ENCODE measurements at places on chromosomes 12 and 14. TPM values are rescaled to one million over a fixed set of nuclear protein-coding genes. Genes with fewer than 3 reads are reported as not detected.

- peaks cover 26% of the 10 kb centered on the region for H3K4me1 ChIP-seq
- no peak overlapping the region for H3K4me3 ChIP-seq
- H3K36me3 ChIP-seq: no peaks in the 10 kb centered on the region
Measured at GRCh38 chr12:13005649-13006048, 5.6 kb upstream of the HEBP1 start.

GRCh38 chr14:90760591-90761316 lies 55.5 kb downstream of the TTC7B start:
- peaks cover 3% of the 10 kb centered on the region for H3K4me1 ChIP-seq
- no peak overlapping the region for H3K4me3 ChIP-seq
- DNase-seq: no peak
- peaks cover 12% of the 10 kb centered on the region for H3K27me3 ChIP-seq
- peaks cover 13% of the 10 kb centered on the region for H3K36me3 ChIP-seq
- no peak overlapping the region for H3K27ac ChIP-seq

GRCh38 chr14:49966304-49966809 lies 73.5 kb downstream of the ARF6 start:
- no peaks in the 10 kb centered on the region for H3K36me3 ChIP-seq
- H3K27me3 ChIP-seq: no peaks in the 10 kb centered on the region
- peak overlapping the region; percentile 41 for H3K4me3 ChIP-seq
- peak overlapping the region; percentile 96 for H3K27ac ChIP-seq

- no peaks in the 10 kb centered on the region for H3K4me1 ChIP-seq
- peaks cover 27% of the 10 kb centered on the region for H3K27me3 ChIP-seq
Measured at GRCh38 chr12:2297004-2297403, 244.2 kb downstream of the CACNA1C start.

GRCh38 chr14:100775351-100775830 lies 48.7 kb downstream of the DLK1 start:
- H3K27me3 ChIP-seq: peaks cover 17% of the 10 kb centered on the region
- H3K27ac ChIP-seq: no peak overlapping the region
- DNase-seq: no peak
- H3K4me1 ChIP-seq: peaks cover 11% of the 10 kb centered on the region
- H3K4me3 ChIP-seq: no peak overlapping the region
- H3K36me3 ChIP-seq: peaks cover 1% of the 10 kb centered on the region

GRCh38 chr12:90519285-90519684 lies 435.7 kb downstream of the CCER1 start:
- no peaks in the 10 kb centered on the region for H3K27me3 ChIP-seq
- H3K4me3 ChIP-seq: no peak overlapping the region
- DNase-seq: no peak
- H3K36me3 ChIP-seq: no peaks in the 10 kb centered on the region

GPR65 gene
- not detected for total RNA-seq

GRCh38 chr14:96614481-96614881 lies 112.3 kb downstream of the PAPOLA start:
- H3K4me3 ChIP-seq: no peak overlapping the region
- peaks cover 47% of the 10 kb centered on the region for H3K27me3 ChIP-seq

DNA sequence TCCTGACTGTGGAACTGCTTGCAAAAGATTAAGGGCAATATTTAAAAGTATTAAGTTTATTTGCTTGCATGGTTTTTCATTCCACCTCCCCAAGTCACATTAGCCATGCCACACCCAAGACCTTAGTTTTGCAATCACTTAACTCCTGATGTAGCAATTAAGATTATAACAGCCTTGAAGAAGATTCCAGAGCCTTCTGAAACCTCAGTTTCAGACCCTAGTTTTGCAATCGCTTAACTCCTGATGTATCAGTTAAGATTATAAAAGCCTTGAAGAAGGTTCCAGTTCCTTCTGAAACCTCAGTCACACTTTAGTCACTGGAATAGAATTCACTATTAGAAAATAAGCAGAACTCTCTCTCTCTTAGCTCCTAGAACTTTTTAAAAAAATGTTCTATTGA lies 42.7 kb upstream of the DCN start:
- no peak for DNase-seq
- no peak overlapping the region for H3K4me3 ChIP-seq
- no peaks in the 10 kb centered on the region for H3K27me3 ChIP-seq
- no peaks in the 10 kb centered on the region for H3K4me1 ChIP-seq
- H3K27ac ChIP-seq: no peak overlapping the region
- H3K36me3 ChIP-seq: no peaks in the 10 kb centered on the region

GRCh38 chr14:68712703-68713370 lies 80.0 kb downstream of the ZFP36L1 start:
- H3K4me1 ChIP-seq: peaks cover 15% of the 10 kb centered on the region
- H3K36me3 ChIP-seq: no peaks in the 10 kb centered on the region
- no peak for DNase-seq
- H3K27ac ChIP-seq: no peak overlapping the region

HOXC12 gene
- not detected for total RNA-seq

DNA sequence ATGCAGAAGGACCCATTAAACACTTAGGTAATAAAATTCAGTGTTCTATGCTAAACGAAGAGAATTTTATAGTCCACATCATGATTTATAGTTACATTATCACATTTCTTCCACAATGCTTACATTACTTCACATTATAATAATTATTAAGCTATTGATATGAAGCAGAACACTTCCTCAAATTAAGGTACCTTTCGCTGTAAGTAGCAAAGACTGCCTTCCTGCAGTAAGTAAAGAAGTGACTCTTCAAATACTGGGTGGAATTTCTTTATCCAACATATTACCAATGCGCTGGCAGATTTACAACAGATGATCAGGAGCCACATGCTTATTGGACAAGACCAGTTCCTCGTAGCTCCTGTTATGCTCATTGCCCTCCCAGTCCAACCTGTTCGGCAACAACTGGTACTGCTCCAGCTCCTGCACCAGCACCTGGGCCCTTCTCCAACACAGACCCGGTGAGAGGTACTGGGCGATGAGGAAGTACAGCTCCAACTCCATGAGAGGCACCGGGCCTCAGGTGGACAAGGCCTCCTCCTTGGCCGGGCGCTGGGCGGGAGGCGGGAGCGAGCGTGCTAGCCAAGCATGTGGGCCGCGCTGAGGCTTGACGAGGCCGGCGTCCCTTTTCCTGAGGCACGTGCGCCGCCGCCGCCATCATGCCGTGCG lies 210.7 kb upstream of the ATP2B1 start:
- H3K36me3 ChIP-seq: peaks cover 1% of the 10 kb centered on the region
- H3K27me3 ChIP-seq: no peaks in the 10 kb centered on the region
- H3K4me3 ChIP-seq: no peak overlapping the region

KLHL33 gene
- total RNA-seq: 0.04 TPM

NPFF gene
- not detected for total RNA-seq

OTOGL gene
- total RNA-seq: 0.31 TPM

- H3K4me3 ChIP-seq: no peak overlapping the region
- no peaks in the 10 kb centered on the region for H3K27me3 ChIP-seq
- H3K36me3 ChIP-seq: no peaks in the 10 kb centered on the region
- no peaks in the 10 kb centered on the region for H3K4me1 ChIP-seq
Measured at GRCh38 chr12:71045781-71046180, 112.0 kb downstream of the TSPAN8 start.

DNA sequence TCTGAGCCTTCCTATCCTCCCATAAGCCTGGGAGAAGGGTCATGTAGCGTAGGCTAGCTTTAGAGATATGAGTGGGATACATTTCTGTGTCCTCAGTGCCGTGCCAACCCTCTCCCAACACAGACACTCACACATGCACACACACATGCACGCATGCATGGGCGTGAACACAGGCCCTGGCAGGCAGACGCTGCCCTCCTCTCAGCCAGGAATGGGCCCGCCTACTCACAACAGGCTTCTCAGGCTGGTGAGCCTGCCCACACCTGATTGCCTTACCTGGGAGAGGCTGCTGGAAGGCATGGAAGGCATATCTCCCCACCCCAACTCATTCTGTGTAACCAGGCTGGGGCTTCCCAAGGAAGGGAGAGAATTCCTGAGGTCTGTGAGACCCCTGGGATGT lies 12.8 kb upstream of the ACVR1B start:
- H3K4me1 ChIP-seq: peaks cover 2% of the 10 kb centered on the region
- H3K27me3 ChIP-seq: no peaks in the 10 kb centered on the region
- H3K4me3 ChIP-seq: no peak overlapping the region
- no peak overlapping the region for H3K27ac ChIP-seq
- DNase-seq: no peak
- no peaks in the 10 kb centered on the region for H3K36me3 ChIP-seq

ADAM21 gene
- total RNA-seq: 0.12 TPM

CAPZA3 gene
- 0.36 TPM for total RNA-seq

- H3K27ac ChIP-seq: no peak overlapping the region
- H3K4me3 ChIP-seq: no peak overlapping the region
- no peak for DNase-seq
- H3K27me3 ChIP-seq: no peaks in the 10 kb centered on the region
- H3K4me1 ChIP-seq: no peaks in the 10 kb centered on the region
Measured at GRCh38 chr14:42173206-42173605, 566.5 kb downstream of the LRFN5 start.

FITM1 gene
- 1.9 TPM for total RNA-seq

GRCh38 chr12:126998747-126999285 lies 1268.2 kb upstream of the TMEM132C start:
- H3K36me3 ChIP-seq: no peaks in the 10 kb centered on the region
- no peak overlapping the region for H3K27ac ChIP-seq
- no peaks in the 10 kb centered on the region for H3K27me3 ChIP-seq
- DNase-seq: no peak
- no peak overlapping the region for H3K4me3 ChIP-seq

SYCP3 gene
- total RNA-seq: not detected

DNA sequence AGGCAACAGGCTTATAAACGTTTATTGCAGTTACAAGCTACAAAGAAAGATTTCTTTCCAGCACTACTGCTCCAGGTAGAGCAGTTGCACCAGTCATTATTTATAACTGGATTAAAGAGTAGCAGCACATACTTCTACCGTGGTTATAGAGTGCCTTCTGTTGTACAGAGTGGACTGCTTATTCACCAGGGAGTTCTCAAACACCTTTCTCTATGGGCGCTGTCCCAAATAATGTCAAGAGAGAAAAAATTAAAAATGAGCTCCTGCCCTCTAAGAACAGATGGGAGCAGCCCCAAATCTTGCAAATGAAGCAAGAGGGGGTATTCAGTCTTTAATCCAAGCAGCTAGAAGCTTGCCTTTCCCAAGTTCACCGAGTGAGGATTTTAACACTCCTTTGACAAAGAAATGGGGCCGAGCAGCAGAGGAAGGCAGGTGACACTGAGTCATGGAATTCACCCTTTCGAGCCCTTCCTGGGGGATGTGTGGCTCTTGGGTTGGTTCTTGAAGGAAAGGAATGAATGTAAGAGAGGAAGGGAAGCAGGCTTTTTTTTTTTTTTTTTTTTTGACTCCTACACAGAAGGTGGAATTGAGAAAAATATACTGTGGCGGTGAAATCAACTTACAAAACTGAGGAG lies 181.2 kb downstream of the PRKCH start:
- peaks cover 2% of the 10 kb centered on the region for H3K27me3 ChIP-seq
- H3K27ac ChIP-seq: no peak overlapping the region
- DNase-seq: no peak
- no peaks in the 10 kb centered on the region for H3K36me3 ChIP-seq

TROAP gene
- 44.7 TPM for total RNA-seq

GRCh38 chr14:101467181-101467926 lies 93.9 kb upstream of the DIO3 start:
- no peaks in the 10 kb centered on the region for H3K36me3 ChIP-seq
- no peak overlapping the region for H3K27ac ChIP-seq
- no peak for DNase-seq
- no peak overlapping the region for H3K4me3 ChIP-seq
- peaks cover 14% of the 10 kb centered on the region for H3K27me3 ChIP-seq
- H3K4me1 ChIP-seq: peaks cover 2% of the 10 kb centered on the region

TAS2R46 gene
- 2.6 TPM for total RNA-seq

DNA sequence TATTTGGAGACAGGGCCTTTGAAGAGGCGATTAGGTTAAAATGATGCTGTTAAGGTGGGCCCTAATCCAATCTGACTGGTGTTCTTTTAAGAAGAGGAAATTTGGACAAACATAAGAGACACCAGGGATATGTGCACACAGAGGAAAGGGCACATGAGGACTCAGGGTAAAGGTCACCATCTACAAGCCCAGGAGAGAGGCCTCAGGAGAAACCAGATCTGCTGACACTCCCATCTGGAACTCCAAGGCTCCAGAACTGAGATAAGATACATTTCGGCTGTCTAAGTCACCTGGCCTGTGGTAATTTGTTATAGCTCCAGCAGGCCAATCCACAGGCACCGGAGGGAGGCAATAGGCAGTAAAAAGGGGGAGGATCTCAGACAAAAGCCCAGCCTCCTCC lies 48.6 kb downstream of the KICS2 start:
- no peak overlapping the region for H3K4me3 ChIP-seq
- H3K27ac ChIP-seq: no peak overlapping the region
- peaks cover 6% of the 10 kb centered on the region for H3K4me1 ChIP-seq
- DNase-seq: no peak
- H3K36me3 ChIP-seq: no peaks in the 10 kb centered on the region

GRCh38 chr14:49975799-49976198 lies 82.9 kb downstream of the ARF6 start:
- peaks cover 30% of the 10 kb centered on the region for H3K4me1 ChIP-seq
- DNase-seq: no peak
- peak overlapping the region; percentile 47 for H3K27ac ChIP-seq
- no peaks in the 10 kb centered on the region for H3K36me3 ChIP-seq
- no peak overlapping the region for H3K4me3 ChIP-seq
- H3K27me3 ChIP-seq: no peaks in the 10 kb centered on the region

TEX52 gene
- not detected for total RNA-seq

DNA sequence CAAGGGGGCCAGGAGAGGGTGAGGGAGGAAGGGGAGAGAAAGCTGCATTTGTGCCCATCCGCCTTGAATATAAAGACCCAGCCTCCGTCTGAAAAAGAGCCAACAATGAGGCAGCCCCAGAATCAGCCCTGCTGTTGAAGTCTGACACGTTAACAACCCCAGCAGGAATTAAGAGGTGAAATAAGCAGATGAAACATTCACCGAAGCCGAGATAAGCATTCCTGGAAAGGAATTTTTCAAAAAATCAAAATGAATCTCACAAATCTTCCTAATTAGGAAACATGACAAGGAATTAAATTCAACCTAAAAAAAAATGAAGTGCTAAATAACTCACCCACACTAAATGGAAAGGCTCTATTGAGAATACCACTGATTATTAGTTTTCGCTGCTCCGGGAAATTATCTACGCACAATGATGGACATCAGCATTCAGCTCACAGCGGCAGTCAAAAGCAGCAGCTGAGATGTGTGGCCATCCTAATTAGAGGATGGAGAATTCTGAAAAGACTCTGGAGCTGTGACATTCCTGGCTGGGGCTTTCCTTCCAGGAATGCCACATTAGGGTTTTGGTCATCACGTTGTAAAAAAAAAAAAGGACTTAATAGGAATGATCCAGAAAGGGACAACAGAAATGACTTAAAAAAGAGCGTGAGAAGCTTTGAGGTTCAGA lies 8.2 kb upstream of the PARP11 start:
- H3K27me3 ChIP-seq: peaks cover 25% of the 10 kb centered on the region
- H3K36me3 ChIP-seq: no peaks in the 10 kb centered on the region
- no peak for DNase-seq
- peaks cover 6% of the 10 kb centered on the region for H3K4me1 ChIP-seq

STXBP6 gene
- total RNA-seq: 11.7 TPM

- no peaks in the 10 kb centered on the region for H3K4me1 ChIP-seq
- no peak for DNase-seq
- H3K36me3 ChIP-seq: no peaks in the 10 kb centered on the region
- no peak overlapping the region for H3K4me3 ChIP-seq
Measured at GRCh38 chr14:105201925-105202513, 20.9 kb upstream of the NUDT14 start.

GRCh38 chr14:95263527-95264231 lies 56.0 kb downstream of the CLMN start:
- H3K4me1 ChIP-seq: peaks cover 23% of the 10 kb centered on the region
- no peak overlapping the region for H3K4me3 ChIP-seq
- peak overlapping the region; percentile 96 for H3K27ac ChIP-seq
- no peaks in the 10 kb centered on the region for H3K27me3 ChIP-seq
- H3K36me3 ChIP-seq: peaks cover 1% of the 10 kb centered on the region

- no peak overlapping the region for H3K4me3 ChIP-seq
- no peak overlapping the region for H3K27ac ChIP-seq
- DNase-seq: no peak
Measured at GRCh38 chr12:131362291-131363211, 348.3 kb upstream of the SFSWAP start.

BICDL1 gene
- 11.7 TPM for total RNA-seq

Data from progenitor cell of endocrine pancreas (in vitro differentiated cells).